H1 (cell line): ENCODE measurements at places on chromosomes 2 and 18.

DNA sequence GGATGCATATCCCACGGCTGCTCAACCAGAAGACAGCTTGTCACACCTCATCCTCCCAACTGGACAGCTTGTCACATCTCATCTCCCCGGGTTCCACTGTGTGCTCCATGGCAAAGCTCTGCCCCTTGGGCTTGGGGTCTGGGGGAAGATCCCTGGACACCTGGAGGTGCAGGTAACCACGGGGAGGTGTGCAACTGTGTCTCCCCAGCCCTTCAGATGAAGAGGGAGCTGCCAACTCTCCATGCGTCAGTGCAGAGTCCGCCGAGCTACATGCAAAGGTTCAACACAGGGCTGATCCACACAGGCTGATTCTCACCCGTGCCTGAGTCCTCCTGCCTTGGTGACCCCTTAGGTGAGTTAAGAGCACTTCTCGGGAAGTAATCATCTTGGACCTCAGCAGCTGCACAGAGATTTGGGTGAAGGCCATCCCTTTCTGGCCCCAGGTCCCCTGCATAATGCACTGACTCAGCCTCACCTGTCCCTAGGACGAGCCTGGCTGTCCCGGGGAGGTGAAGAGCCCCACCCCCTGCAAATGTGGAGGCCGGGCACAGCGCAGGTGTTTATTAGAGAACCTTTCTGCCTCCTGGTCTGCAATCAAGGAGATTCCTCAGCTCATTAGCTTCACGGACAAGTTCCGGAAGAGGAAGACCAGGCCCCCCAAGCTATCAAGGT lies 157.9 kb downstream of the PXDN start:
- DNase-seq, result no peak

DNA sequence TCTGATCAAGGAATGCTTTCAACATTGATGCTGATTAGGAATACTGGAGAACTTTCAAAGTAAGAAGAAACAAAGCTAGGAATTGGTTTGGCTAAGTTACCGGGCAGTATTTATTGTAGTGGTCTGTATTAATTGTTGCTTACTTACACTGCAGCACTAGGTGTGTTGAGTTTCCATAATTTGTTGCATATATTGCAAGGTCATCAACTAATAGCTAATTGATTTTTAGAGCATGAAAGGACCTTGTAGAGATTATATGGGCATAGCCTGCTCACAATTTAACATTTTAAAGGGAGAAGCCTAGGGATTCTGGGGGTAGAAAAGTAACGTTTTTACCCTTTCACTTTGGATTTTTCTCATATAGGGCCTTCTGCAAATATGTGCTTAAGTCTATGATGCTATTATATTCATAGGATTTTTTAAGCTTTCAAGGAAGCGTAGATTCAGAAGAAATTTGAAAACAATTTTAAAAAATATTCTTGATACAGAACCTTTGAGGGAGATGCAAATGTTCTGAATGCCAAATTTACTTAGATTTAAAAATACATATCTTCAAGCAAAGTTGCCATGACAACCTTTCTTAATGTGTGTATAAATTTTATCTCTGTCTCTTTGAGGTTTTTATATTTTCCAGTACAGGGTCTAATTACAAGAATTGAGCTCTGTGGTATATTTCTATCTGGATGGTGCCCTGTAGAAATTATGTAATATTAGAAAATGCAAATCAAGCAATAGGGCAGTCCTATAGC lies 17.3 kb upstream of the ABI2 start:
- no peak for DNase-seq

DNA sequence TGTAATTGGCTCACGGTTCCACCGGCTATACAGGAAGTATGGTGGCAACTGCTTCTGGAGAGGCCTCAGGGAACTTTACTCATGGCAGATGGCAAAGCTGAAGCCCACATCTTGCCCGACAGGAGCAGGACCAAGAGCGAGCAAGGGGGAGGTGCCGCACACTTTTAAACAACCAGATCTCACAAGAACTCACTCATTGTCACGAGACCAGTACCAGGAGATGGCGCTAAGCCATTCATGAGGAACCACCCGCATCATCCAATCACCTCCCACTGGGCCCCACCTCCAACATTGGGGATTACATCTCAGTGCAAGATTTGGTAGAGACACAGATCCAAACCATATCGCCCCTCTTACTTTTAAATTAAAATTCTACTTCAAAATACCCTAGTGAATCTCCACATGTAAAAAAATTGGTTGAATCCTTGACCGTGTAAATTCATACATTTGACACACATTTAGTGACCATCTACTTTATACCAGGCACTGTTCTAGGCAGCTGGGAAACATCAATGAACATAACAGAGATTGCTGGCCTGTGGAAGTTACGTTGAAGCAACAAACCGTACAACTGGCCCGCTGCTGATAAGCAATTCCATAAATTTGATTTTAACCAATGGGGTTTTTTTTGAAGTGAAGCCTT lies 87.6 kb downstream of the ALPK2 start:
- DNase-seq, result peak; percentile 66

GRCh38 chr18:25222648-25223047 lies 129.3 kb downstream of the ZNF521 start:
- DNase-seq, result no peak

DNA sequence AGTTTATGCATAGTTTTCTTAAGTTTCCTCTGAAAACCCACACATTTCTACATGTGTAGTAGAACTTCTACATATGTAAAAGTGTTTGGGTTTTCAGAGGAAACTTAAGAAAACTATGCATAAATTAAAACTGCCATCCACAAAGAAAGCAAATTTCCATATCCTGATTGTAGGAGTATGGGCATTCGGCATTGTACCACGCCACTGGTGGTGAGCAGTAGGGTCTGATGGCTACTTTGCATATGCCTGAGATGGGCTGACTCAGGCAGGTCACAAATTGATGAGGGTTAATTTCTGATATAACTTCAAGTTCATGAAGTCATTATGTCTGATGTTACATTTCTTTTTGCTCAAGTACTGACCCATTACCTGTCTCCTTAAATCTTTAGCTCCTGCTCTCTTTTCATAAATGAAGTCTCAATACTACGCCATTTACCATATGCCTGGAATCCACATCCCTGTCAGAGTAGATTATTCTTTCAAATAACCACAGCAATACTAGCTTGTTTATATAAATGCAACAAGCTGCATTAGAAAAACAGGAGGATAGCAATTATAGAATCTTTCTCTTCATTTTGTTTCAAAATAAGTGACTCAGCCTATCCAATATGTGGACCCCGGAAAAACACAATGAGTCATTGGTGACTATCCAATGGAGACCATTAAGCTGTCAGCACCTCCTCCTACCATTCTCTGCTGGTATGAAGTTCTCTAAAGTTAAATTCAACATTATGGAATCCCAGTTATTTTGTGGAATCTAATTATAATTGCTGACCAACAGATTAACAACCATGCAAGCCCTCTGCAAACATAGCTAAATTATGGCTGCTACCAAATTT lies 355.2 kb upstream of the UBE2E3 start:
- DNase-seq, result no peak
